Fibroblast of villous mesenchyme (primary cell): ENCODE measurements at places on chromosomes 11 and 22.

DNA sequence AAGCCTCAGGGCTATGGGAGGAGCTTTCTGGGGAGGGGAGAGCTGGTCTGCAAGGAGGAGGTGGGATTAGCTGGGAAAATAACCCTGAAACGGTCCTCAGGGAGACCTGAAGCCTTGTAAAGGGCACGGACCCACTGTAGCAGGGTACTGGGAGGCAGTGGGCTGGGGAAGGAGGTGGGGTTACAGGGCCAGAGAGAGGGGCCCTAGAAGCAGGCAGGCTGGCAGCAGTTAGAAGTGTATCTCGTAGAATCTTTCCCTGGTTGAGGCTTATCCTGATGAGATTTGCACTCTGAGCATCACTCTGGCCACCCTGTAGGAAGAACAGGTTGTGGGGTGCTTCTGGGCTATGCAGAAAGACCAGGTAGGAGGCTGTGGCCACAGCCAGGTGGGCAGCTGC lies 29.6 kb downstream of the FBLN1 start:
- no peak for DNase-seq

- DNase-seq: no peak
These were observed 134.8 kb downstream of the LDLRAD3 start for GRCh38 chr11:36078686-36079055.

DNA sequence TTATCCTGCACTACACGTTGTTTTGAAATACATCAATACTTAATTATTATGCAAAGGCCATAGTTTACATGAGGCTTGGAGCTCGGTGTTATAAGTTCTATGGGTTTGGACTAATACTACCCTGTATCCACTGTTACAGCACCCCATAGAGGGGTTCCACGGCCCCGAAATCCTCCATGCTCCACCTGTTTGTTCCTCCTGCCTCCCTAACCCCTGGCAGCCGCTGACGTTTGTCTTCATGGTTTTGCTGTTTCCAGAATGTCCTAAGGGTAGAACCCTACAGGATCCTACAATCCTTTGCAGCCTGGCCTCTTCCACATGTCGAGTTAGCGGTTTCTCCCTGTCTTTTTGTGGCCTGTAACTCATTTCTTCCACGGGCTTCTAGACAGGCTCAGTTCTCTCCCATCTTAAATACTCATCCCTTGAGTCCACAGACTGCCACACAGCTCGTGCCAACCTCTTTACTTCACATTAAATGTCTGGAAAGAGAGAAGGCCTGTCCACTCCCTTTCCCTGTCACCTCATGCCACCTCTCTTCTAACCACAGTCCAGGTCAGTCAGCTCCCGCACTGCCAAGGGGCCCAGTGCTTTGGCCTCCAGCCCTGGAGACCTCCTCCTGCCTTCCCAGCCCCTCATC lies 42.4 kb upstream of the TH start:
- DNase-seq: no peak

- peak; percentile 42 for DNase-seq
These were observed 28.9 kb downstream of the SLC22A12 start for GRCh38 chr11:64619811-64620380.

DNA sequence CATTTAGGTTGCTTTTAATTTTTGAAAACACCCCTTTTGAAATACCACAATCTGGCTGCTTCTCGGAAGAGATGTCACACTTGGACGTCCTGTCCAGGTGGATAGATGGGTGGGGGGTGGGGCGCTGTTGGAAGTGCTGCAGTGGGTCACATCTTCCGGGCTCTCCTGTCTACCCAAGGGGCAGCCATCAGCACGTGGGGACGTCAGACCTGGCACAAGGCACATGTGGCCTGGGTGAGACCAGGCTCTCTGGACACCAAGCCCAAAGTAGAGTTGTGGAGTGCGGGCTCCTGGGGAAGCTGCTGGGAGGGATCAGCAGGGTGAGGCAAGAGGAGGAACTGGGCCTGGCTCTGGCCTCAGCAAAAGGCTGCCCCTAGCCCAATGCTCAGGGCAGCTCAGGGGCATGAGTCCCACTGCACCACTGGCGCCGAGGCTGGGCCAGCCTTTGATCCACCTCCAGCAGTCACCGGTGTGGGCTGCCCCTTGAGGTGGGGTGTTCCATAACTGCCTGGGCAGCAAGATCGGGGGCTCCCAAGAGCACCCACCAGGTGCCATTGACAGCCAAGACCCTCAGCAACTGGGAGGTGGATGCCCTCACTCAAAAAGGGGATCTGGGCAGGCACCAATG lies 68.6 kb upstream of the CCND1 start:
- no peak for DNase-seq

DNA sequence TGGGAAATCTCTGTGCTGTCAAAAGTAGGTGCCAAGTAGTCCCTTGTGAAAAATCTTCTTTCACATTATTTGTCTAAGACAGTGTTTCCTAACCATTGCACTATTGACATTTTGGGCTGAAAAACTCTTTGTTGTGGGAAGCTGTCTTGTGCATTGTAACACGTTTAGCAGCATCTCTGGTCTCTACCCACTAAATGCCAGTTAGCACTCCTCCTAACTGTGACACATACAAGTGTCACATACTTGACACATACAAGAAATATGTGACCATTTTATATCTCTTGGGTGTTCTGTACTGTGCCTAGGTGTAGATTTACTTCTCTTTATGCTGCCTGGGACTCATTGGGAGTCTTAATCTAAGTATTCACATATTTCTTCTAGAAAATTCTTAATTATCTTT lies 57.8 kb downstream of the NXPE1 start:
- DNase-seq: no peak

- DNase-seq: no peak
These were observed 91.5 kb downstream of the NECTIN1 start for GRCh38 chr11:119637481-119637880.

GRCh38 chr11:130504317-130504716 lies 55.9 kb downstream of the ADAMTS15 start:
- no peak for DNase-seq

DNA sequence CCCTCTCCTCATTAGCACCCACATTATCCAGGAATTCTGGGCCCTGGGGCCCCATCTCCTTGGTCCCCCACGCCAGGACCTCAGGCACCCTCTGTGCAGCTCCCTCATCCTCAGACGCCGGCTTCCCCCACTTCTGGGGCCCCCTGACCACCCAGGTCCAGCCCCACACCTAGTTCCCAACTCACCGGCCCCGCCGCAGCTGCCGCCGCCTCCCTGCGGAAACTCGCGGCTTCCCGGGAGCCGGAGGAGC lies at the start of gene PCSK7:
Gene PCSK7, minus strand, starts transcription at position 232 of the 250 bp plus-strand sequence. CDS start 2,229 bp downstream, outside the sequence.
- no peak for DNase-seq

- DNase-seq: peak; percentile 81
These were observed 752.7 kb downstream of the METTL15 start for GRCh38 chr11:28860893-28861292.

- peak; percentile 8 for DNase-seq
These were observed 5.1 kb upstream of the SAAL1 start for GRCh38 chr11:18111005-18111404.

DNA sequence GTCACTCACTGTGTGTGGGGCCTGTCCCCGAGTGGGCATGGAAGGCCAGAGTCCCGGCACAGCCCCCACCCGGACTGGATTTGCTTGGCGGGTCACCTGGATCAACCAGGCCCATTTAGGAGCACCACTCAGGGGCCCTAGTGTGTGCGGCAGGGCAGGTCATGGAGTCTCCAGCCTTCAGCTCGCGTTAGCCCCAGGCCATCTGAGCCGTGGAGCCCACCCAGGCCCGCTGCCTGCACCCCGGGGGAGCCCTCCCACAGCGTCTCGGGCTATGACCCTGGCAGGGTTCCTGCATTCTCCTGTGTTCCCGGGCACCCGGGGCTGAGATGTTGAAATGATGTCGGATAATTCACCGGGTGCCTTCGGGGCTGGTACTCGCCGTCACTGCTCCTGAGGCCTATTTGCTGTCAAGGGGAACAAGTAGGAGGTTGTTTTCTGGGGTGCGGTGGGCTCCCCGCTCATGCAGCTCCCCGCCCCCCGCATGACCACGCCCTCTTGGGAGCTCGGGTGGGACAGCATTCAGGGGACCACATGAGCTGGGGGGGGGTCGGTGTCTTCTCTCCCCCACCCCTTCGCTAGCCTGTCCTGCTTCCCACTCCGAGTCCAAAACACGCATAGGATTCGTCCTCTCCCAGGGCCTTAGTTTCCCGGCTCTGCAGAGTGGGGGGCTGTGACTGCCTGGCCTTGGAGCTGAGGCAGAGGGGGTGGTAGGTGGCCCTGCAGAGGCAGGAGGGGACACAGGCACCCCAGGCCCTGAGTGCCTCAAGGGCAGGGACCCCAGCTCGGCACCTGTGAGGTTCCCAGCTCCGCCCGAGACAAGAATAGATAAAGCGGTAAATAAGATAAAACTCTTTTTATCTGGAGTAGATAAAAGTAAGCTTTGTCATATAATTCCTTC lies 77.2 kb downstream of the KCNQ1 start:
- no peak for DNase-seq

- no peak for DNase-seq
These were observed 53.2 kb downstream of the MTMR3 start for GRCh38 chr22:29936186-29936585.

DNA sequence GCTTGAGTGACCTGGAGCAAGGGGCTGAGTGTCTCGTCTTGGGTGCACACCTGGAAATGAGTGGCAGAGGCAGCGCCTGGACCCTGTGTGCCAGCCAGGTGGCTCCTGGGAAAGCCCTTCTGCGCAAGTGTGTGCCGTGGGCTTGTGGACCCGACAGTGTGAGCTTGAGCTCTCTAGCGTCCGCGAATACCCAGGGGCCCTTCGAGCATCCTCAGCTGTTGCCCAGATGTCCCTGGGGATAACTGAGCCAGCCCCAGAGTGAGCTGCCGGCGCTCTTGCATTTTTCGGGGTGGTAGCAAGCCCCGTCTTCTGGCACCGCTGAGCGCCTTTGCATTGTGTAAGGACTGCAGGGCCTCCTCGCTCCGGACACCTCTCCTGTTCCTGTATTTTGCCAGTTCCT lies 399.2 kb downstream of the TBC1D22A start:
- DNase-seq: no peak

DNA sequence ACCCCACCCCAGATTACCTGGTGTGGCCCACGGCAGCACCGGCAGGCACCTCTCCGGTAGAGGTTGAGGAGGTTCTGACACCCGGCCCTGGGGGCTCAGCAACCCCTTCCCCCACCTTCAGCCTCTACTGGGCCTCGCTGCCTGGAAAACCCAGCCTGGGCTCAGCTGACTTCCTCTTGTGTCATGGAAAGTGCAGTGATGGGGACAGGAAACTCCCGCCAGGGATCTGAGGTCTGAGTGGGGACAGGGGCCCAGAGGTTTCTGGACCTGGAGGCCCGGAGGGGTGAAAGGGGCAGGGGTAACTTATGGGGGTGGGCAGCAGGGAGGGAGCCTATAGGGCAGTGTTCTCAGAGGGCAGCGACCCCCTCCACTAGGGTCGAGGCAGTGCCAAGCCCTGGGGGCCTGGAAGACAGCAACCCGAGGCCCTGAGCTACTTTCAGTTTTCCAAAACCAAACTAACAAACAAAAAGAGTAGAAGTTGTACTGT lies 10.0 kb upstream of the CD5 start:
- no peak for DNase-seq

DNA sequence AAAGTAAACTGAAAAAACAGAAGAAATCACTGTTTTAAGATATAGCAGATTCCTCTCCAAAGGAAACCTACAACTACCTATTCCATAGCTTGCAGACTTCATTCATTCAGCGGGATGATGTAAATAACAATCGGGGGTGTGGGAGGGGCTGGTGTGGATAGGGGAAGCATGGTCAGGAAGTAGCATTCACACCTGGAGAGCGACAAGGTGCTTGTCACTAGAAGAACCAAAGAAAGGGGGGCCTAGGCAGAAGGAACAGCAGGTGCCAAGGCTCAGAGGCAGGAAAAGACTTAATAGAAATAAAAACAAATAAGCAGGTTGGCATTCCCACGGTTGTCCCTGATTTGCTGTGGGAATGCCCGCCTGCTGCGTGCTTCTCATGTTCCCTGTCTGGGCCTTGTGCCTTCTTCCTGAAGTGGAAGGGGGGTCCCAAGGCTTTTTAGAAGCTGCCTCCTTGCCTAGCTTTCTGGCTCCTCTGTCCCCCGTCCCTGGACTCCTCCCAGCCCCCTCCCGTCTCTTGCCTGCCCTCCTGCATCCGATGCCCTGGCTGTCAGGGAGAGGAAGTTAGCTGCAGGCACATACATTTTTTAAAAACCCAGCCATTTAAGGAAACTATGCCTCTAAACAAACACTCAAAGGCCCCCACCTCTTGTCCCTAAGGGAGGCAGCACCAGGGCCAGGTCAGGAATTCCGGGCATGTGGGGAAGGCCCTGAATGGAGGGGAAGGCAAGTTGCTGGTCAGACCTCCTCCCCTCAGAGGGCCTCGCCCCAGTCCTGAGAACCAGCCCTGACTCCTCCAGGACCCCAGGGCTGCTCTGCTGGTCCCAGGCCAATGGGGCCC lies 54.7 kb upstream of the PRDM11 start:
- peak; percentile 18 for DNase-seq

DNA sequence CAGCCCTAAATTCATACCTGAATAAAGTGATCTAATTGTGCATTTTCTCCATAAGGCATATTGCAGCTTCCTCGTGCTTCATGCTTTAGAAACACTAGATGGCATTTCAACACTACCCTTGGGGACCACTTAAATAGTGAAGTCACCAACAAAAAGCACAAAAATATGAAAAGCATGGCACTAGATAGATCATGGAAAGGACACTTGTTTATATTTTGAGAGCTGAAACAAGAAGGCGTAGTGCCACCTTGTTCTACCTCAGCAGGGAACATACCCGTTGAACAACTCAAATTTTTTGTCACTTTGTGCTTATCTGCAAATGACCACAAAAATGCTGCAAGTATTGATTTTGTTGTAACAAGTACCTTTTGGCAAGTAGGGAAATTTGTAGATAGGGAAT lies 8.6 kb downstream of the TBCEL start:
- DNase-seq: no peak

DNA sequence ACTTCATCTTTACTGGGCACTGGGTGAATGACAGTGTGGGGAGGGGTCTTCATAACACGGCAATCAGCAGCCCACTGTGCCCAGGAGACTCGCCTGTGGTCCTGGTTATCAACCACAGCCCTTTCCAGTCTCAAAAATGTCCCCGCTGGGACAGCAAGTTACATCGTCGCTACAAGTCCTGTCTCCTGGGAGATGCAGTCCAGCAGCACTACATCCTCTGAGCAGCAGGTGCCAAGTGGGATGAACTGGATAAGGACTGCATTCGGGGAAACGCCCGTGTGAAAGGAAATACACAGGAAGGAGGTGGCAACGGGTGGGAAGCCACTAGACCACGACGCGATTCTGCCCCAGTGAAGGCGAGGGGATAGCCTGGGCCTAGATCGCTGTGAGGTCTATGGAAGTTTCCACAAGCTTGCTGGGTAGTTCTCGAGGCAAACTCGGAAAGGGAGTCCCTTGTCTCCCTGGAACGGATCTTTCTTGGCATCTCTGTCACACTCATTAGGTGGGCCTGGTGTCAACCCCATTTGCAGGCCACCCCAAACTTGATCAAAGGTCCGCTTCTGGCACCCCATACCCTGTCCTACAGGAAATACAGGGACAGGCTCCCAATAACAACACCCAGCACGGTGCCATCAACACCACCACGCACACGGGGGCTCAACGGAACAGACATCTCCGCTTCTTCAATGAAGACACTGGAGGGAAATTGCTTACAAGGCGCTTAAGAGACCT lies 4.4 kb downstream of the ASCL2 start:
- no peak for DNase-seq

GRCh38 chr11:60912223-60912850 lies 1.6 kb upstream of the TMEM109 start:
- DNase-seq: no peak
